Esophagus squamous epithelium (tissue), 5 donors: ENCODE measurements at places on chromosomes 1 and 21. TPM values are rescaled to one million over a fixed set of nuclear protein-coding genes. Genes with fewer than 3 reads are reported as not detected.

The MCOLN2 gene
- total RNA-seq: 0.38 TPM

The DRAXIN gene
- not detected for total RNA-seq

The NUP210L gene
- not detected for total RNA-seq

The DYNLT4 gene
- total RNA-seq: not detected

The PTPN7 gene
- total RNA-seq: 1.9 TPM

The TOMM40L gene
- total RNA-seq: 11.1 TPM

The RXRG gene
- not detected for total RNA-seq

The PGBD2 gene
- total RNA-seq: 7.9 TPM

The BSND gene
- not detected for total RNA-seq

The OR2T2 gene
- not detected for total RNA-seq

The RGS7 gene
- not detected for total RNA-seq

The CDC42BPA gene
- total RNA-seq: 33.6 TPM

The RAB3B gene
- total RNA-seq: under 0.01 TPM

The FBLIM1 gene
- total RNA-seq: 29.4 TPM

The OR10J5 gene
- not detected for total RNA-seq

The OLIG2 gene
- total RNA-seq: not detected

The NPHS2 gene
- not detected for total RNA-seq

The CD1E gene
- total RNA-seq: 0.99 TPM

The TAF1A gene
- 6.5 TPM for total RNA-seq

The FAM167B gene
- not detected for total RNA-seq

The OR14C36 gene
- total RNA-seq: not detected

The OR2M3 gene
- not detected for total RNA-seq

The GPR157 gene
- total RNA-seq: 28.5 TPM

The TRABD2B gene
- 1.7 TPM for total RNA-seq

The IGSF21 gene
- 0.26 TPM for total RNA-seq

The THEM5 gene
- not detected for total RNA-seq

The LRRC71 gene
- total RNA-seq: not detected
